IPS DF 19.7 (cell line): ENCODE measurements at places on chromosomes 1 and 21.

DNA sequence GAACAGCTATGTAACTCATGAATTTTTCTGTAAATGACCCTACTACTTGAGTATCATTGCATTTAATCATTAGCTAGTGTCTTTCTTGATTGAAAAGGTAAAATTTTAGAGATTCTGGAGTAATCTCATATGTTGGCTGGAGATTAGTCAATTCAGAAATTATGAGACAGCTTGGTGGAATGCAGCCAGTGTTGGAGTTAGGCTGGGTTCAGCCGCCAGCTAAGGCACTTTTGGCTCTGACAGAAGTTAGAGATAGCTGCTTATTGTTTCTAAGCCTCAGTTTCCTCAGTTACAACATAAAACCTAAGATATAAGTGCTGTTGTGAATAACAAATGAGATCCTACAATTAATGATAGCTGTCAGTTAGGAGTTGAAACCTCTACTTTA is 49.4 kb downstream of the TBCE start:
- no peak for DNase-seq

DNA sequence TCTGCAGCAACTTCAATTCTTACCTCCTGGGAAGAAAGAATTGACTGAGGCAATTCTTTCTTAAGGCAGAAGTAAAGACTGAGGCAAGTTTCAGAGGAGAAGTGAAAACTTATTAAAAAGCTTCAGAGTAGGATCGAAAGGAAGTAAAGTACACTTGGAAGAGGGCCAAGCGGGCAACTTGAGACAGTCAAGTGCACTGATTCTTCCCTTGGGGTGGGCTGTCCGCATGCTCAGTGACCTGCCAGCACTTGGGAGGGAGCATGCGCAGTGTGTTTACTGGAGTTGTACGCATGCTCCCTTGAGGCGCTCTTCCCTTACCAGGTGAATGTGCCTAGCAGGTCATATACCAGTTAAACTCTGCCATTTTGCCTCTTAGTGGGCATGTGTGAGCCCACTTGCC is 55.3 kb upstream of the NBPF3 start:
- no peak for DNase-seq

- DNase-seq: no peak
These were observed 5.0 kb downstream of the KDM5B start for GRCh38 chr1:202802998-202803932.

DNA sequence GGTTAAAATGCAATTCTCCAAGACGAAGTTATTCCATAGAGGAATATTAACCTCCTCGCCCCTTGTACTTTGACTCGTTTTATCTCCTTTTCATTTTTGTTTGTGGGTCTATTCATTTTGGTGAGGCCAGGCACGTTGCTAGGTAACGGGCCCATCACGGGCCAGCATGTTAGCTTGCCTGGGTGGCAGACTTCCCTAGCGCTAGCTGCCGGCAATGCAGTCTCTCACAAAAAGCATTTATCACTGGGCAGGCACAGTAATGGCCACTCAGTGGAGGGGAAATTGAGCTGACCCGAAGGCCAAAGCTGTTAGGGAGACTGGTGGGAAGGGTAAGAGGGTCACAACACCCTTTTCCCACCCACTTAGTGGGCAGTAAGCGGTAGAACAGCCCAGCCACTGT is 234.4 kb upstream of the FOXD3 start:
- peak; percentile 50 for DNase-seq

DNA sequence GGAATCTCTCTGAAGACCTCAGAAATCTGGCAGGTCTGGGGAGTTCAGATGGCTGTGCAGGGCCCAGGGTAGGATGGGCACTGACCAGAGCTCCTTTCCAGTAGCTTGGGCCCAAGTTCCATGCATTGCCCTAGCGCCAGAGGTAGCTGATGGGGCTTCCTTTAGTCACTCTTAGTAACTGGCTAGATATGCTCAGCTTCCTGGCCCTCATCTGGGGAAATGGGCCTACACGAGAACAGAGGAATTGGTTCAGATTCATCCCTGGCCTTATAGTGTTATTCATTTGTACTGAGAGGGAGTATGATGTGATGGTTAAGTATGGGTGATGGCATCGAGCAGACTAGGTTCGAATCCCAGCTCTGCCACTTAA is 15.5 kb upstream of the PSMB2 start:
- no peak for DNase-seq

DNA sequence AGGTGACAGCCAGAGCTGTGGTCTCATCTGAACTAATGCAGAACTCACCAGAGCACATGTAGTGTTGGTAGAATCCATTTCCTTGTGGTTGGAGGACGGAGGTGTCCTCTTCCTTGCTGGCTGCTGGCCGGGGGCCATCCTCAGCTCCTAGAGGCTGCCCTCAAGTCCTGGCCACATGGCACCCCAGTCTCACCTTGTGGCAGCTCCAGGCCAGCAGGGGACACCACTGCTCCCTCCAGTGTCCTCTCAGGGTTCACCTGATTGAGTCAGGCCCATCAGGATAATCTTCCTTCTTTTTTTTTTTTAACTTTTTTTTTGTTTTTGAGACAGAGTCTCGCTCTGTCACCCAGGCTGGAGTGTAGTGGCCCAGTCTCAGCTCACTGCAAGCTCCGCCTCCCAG is 2.9 kb downstream of the KCNE1 start:
- no peak for DNase-seq

DNA sequence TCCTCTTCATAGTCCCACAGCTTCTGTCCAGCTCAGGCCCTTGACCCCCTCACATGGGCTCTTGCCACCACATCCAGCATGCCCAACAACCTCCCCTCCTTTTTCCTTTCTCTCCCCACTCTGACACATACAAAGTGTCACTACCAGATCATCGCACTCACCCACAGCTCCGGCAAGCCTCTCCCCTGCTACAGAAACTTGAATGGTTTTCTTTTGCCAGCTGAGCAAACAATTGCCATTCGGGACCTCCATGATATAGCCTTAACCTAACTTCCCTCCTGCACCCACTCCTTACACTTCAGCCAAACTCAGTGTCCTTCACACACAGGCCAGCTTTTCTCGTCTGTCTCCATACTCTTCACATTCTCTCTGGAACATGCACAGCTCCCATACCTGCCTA is 43.3 kb downstream of the MAB21L3 start:
- DNase-seq: no peak

DNA sequence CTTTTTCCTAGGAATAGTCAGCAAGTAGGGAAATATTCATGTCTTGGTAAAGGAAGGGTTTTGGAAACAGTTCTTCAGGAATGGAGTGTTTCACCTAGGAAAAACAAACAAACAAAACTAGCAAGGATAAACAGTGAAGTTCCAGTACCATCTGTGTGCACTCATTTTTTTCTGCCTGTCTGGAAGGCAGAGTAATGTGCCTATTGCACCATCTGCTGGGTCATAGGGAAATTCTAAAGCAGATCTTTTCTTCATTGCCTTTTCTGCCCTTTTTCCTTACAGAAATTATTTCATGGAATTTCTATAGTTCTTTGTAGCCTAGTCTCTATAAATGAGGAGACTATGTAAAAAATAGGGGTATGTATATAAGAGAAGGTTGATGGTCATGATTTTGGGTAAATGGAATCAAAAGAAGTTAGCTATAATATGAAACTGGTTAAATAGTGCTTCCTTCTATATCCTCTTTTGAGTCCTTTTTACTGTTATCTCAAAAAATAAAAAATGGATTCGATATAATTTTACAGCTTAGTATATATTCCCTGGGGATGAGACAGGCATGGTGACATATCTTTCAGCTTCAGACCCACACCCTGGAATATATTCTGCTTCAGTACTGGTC is 3.4 kb upstream of the HRNR start:
- DNase-seq: no peak

- DNase-seq: no peak
These were observed 14.4 kb upstream of the ZFYVE9 start for GRCh38 chr1:52127181-52128180.

- no peak for DNase-seq
These were observed 8.2 kb upstream of the DENND1B start for GRCh38 chr1:197783510-197783948.

DNA sequence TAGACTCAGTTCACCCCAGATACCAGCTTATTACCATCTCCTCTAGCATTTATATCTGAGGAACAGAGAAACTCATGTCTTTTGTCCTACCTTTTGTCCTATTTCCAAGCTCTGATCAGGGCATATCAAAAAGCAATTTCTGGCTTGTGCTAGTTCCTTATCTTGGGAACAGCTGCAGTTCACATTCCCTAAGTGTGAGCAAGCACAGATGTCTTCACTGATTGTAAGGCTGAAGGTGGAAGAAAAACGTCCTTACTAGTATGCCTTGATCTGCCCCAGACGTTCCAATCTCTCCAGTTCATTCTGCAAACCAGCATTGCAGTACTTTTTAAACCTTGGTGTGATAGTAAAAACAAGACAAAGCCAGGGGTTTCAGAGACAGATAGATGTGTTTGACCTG is 139.8 kb downstream of the NCAM2 start:
- no peak for DNase-seq

DNA sequence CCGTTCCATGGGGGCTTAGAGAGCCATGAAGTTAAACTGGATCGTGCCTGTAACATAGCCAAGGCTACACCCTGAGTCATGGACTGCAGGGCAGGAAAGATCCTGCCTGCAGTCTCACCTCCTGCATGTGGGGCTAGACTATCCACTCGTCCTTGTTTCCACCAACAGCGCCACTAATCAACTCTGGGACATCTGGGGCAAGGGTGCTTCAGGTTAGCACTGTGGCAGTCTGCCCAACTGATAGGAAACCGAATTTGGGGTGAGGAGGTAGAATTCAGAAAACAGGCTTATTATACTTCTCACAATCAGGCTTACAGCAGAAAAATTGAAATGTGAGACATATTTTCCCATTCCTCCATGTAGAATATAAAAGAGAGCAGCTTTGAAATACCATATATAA is 85.2 kb upstream of the ADAM30 start:
- no peak for DNase-seq

- DNase-seq: no peak
These were observed 27.2 kb upstream of the MGST3 start for GRCh38 chr1:165603810-165604209.

- DNase-seq: no peak
These were observed 108.9 kb downstream of the TRABD2B start for GRCh38 chr1:47888294-47888629.

GRCh38 chr1:102834688-102835320 is 273.5 kb downstream of the COL11A1 start:
- DNase-seq: no peak

DNA sequence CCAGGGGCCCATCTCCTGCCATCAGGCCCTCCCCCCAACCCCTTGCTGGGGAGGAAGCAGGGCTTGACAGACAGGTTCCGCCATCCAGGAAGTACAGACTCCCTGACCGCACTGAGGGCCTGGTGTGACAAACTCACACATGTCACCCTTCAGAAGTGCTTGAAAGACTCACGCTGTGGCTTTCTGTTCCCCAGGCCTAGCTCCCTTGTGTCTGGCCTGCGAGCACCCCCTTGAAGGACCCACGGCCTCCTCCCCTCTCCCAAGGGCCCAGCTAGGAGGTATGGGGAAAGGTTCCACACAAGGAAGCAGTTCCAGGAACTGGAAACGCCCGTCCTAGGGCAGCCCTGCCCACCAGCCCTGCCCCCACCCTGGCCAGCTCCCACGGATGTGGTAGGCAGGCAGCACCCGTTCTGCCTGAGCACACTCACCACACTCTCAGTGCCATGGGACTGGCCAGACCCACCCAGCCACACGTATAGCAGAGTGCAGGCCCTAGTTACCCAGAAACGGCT is 26.7 kb downstream of the SLC2A1 start:
- DNase-seq: no peak

DNA sequence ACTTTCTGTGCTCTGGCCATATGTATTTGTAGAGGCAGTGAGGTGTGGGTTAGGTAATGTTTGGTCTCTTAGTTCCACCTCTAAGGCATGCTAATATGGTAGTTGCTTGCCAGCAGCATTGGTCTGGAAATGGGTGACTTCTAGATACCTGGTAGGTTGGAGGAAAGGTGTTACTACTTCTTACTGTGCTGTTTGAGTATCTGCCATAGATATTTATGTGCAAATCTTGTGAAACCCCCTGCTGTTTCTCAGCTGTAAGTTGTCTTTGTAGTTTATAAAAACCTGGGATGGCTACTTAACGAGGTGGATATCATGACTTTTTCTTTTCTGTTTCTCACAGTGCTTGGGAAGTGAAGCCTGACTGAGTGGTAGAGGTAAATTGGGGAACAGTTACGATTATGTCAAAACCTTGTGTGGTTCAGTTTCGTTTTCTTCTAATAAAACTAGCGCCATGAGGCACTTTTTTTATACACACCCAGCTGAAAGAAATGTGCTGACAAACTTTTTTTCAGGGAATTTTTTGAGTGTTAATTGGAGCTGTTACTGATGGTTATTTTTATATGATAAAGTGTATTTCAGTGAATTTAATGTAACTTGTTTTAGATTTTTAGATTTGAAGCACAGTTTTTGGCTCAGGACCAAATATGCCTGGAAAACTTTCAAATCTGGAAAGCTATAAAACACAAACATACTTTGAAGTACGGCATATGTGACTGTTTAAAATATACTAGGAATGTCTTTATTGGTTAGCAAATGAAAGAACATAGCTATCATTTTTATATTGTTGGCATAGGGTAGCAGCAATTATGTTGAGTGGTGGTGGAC is 42.1 kb downstream of the CAMSAP2 start:
- DNase-seq: peak; percentile 5

GRCh38 chr1:206470692-206471414 is 577 bp downstream of the IKBKE start:
- DNase-seq: no peak

- DNase-seq: no peak
These were observed 132.1 kb downstream of the IGSF21 start for GRCh38 chr1:18239671-18240070.

- DNase-seq: no peak
These were observed 118.9 kb downstream of the TOMM20 start for GRCh38 chr1:235009561-235010306.

GRCh38 chr1:38352869-38353268 is 306.3 kb upstream of the POU3F1 start:
- no peak for DNase-seq

- DNase-seq: no peak
These were observed 12.4 kb upstream of the EDARADD start for GRCh38 chr1:236381565-236382158.

DNA sequence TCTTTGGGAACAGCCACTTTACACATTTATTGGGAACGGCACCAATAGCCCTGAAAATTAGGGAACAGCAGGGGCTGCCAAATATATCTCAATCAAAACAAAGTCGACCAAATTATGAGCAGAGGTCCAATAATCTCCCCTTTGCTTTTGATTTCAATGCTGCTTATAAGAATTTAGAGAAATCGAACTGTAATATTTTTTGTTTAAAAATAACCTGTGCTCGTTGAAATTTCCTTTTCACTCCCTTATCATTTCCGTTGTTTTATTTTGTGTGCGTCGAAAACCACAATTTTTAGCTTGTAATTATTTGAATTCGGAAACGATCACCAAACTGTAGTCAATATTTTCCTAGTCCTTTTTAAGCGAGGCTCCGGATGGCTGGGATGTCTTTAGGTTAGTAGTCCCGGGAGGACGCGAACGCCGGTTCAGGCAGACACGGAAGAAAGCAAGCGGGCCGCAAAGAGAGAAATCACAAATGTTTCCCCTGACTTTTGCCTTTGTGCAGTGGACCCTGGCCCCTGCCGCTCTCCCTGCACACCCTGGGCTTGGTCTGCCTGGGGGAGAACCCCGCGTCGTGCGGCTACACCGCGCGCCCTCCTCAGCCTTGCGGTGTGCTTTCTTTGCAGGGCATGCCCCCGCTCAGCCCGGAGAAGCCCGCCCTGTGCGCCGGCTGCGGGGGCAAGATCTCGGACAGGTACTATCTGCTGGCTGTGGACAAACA is 2.3 kb downstream of the LHX9 start:
- no peak for DNase-seq
